RKO (cell line): ENCODE measurements at places on chromosomes 2 and 18.

DNA sequence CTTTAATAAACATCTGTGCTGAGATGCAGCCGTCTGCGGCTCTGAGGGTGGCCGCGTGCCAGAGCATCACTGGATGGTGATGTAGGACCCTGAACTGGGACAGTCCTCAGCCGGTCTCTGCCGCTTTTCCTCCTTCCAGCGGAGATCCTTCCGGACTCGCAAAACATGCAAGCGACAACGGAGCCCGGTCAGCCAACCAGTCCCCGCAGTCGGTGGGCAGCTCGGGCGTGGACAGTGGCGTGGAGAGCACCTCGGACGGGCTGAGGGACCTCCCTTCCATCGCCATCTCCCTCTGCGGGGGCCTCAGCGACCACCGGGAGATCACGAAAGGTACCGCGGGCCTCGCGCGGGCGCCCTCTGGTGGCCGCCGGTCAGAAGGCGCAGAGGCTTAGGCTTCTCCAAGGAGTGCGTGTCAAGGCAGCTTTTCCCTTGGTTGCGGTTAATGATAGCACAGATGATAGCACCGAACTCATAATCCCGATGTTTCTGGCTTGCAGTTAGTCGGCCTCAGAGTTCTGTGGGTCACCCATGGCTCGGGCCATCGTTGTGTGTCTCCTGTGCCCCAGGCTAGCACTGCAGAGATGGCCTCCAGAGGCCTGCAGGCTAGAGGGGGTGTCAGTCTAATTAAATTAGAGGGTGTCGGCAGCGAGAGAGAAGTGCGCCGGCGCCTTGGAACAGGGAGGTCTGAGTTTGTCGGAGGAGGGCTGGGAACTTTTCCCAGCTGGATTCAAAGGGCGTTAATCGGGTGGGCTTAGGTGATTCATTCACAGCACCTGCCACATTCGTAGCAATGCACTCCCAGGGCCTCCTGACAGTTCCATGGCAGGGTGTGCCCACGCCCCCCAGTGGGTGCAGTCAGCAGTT, 38.5 kb downstream of the LPIN1 start:
- DNase-seq, result no peak

DNA sequence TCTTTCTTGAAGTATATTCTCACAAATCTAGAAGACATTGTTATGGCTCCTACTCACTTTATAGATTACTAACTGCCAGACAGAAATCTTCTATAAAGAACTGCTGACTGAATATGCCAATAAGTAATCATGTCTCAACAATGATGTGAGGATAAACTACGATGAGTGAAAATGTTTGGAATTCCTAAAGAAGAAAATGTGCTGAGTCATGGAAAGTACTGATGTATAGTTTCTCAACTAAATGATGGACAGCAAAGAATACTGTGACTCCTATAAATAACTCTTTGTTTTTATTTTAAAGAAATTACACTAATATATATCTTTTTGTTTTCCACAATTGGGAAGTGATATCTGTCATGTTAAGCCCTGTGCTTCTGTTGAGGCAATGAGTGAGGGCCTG, 232.9 kb downstream of the LNPK start:
- DNase-seq, result peak; percentile 16

- no peak for DNase-seq
Measured at GRCh38 chr2:164314148-164314547, 307.1 kb downstream of the GRB14 start.

DNA sequence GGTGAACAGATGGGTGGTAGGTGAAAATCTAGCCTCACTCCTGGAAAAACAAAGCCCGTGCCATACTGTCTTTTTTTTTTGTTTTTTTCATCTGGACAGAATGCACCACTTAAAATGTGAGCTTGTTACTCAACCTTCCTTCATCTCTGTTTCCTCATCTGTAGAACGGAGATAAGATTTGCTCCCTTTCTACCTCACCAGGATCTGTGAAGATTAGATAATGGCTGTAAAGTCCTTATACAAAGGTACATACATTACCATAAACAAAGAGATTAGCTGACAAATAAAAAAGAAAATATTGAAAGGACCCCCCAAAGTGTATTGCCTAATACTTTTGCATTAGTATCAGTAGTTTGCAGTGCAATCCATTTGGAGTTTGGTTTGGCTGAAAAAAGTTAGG, 75.4 kb upstream of the ZEB2 start:
- no peak for DNase-seq

GRCh38 chr18:42425025-42425424, 470.0 kb downstream of the PIK3C3 start:
- DNase-seq, result no peak

DNA sequence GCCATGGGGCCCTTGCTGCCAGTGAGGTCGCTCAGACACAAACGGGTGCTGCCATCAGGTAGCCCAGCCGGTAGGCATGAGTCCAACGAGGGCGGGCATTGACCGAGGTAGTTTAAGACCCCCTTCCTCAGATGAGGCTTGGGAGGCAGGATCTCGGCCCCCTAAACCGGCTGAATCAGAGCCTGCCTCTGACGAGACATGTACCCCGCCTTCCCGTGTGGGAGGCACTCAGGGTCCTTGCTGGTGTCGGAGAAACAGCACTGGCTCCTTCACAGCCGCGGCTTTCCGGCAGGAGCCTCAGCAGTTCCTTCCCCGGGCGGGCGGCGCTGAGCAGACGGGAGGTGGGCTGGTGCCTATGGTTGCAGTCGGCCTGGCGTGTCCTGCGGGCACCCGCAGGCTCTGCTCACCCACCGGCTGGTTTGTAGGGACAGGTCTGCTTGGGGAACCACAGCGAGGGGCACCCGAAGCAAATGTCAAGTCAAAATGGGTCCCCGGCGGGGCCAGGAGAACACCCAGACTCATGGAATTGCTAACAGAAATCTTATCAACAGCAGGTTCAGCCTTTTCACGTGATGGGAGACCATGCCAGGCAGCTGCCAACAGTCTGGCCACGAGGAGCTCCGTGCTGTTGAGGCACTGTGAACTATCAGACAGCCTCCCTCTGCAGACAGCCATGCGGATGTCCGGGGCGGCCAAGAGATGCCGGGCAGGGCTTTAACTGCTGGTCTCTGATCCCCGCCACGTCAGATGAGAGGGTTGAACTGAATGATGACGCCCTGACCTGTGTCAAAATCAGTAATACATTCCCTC, 2.8 kb downstream of the KCNG2 start:
- no peak for DNase-seq

GRCh38 chr2:179104736-179105135, 54.8 kb upstream of the CCDC141 start:
- DNase-seq, result peak; percentile 74

DNA sequence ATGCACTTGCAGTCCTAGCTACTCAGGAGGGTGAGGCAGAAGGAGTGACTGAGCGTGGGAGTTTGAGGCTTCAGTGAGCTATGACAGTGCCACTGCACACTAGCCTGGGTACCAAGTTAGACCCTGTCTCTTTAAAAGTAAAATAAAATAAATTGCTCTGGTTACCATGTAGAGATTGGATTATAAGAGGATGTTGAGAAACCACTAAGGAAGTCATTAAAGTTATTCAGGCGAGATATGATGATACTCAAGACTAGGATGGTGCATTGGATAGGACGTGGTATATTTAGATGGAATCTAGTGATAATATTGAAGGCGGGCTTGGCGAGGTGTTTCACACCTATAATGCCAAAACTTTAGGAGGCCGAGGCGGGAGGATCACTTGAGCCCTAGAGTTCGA, 50.6 kb downstream of the BMPR2 start:
- DNase-seq, result no peak

DNA sequence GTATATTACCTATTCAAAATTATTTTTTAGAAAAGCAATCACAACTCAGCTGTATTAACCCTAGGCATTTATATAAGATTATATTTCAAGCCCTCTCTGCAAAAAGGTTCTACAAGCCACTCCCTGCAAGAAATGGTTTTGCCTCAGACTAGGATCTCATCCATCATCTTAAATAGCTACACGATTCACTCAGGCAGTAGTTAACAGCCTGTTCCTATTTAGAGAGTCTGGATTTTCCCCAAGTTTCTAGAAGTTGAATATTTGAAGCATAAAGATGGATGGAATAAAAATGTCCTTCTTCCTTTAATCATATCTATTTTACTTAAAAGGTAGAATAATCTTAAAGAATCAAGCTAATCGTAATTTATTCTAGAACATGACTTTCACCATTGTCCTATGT, 167.1 kb upstream of the STK17B start:
- DNase-seq, result no peak

DNA sequence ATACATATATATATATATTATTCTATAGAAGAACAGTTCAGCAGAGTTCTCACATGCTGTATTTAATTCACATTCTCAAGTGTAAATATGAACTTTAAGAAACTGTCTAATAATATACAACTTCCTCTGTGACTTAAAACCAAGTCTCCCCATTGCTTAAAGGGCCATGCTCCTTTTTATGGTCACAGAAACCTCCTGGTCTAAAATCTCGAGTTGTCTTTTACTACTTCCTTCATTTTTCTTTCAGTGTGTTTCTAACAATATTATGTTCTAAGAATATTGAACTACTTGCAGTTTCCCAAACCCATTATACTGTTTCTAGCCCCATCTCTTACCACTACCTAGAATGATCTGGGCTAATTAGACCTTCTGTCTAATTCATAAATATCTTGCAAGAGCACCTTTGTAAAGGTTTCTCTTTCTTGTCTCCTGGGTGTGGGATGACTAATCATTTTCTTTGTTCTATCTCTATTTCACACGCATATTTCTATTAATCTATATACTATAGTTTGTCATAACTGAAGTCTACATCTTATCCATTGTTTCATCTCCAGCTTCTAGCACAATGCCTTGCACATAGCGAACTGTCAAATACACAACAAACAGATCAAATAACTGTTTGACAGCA, 48.8 kb downstream of the ERBB4 start:
- DNase-seq, result no peak

DNA sequence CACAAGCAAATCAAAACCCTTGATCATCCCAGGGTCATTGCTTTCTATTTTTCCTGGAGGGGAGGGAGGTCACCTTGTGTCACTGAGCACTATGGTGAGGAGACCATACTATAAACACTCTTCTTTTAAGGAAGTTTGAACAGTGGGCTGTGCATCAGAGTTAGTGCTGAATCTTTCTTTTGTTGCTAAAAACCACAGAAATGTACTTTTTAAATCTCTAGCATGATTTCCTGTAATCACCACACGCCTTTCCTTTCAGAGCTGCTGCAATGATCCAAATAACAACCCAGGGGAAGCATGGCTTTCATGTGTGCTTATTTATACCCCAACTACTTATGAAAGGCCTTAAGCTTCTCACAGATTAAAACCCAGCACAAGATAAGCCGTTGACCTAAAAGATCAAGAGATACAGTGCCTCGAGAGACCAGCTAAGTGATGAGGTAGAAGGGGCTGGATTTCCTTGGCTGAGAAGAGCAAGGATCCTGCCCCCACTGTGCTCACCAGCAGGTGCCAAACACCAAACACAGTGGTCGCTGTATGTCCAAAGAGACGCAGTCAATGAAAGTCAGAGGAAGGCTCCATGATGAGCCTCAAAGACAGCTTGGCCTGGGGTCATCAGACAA, 34.7 kb downstream of the TRABD2A start:
- DNase-seq, result no peak

- DNase-seq, result no peak
Measured at GRCh38 chr18:37424507-37424906, 141.1 kb downstream of the CELF4 start.

GRCh38 chr2:224958462-224958857, 83.8 kb downstream of the DOCK10 start:
- no peak for DNase-seq

GRCh38 chr2:144514616-144515091, 5.3 kb downstream of the ZEB2 start:
- DNase-seq, result no peak

- no peak for DNase-seq
Measured at GRCh38 chr2:155513248-155513647, 814.8 kb downstream of the KCNJ3 start.

DNA sequence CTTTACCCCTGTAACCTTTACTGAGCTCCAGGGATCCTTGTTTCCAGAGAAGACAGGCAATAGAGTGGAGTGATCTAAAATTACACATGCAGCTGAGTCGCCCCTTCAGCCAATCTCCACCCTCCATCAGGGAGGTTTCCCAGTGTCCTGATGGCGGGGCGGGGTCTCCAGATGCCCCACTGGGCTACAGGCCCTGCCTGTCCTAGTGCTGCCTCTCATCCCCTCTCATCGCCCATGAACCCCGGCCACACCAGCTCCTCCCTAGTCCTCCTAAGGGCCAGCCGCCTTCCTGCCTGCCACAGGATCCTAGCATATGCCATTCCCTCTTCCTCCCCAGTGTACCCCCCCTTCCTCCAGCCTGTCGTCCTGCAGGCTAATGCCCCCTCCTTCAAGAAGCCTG, 144.1 kb upstream of the GLI2 start:
- no peak for DNase-seq

- no peak for DNase-seq
Measured at GRCh38 chr18:74533666-74534065, 634 bp upstream of the CNDP1 start.

GRCh38 chr2:190052307-190052706, 10.2 kb downstream of the MSTN start:
- DNase-seq, result no peak

DNA sequence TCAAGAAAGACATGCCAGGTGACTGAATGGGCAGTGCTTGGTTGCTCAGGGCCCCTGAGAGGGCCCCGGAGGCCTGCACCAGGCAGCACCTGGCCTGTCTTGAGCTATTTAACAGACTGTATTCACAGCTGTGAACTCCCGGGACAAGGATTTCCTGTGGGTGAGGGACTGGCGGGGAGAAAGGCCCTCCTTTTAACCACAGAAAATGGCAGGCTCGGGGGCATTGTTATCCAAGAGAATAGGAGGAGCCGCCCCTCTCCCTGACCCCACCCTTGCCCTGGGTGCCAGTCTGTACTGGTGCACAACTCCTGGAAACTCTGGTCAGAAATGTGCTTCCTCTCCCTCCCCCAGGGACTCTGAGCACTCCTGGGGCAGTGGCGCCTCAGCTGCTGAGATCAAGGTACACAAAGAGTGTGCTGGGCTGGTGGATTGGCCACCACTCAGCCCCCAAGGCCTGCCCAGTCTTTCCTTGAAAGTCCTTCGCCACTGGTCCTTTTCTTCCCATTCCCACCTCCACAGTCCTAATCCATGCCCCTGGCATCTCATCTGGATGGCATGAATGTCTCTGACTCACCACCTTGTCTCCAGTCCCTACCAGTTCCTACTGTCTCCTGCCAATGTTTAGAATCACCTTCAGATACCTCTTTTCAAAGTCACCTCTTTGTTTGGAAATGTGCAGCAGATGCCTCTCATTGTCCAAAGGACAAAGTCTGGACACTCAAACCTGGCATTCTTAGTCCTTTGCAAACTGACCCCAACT, 19.6 kb upstream of the EPAS1 start:
- DNase-seq, result no peak

DNA sequence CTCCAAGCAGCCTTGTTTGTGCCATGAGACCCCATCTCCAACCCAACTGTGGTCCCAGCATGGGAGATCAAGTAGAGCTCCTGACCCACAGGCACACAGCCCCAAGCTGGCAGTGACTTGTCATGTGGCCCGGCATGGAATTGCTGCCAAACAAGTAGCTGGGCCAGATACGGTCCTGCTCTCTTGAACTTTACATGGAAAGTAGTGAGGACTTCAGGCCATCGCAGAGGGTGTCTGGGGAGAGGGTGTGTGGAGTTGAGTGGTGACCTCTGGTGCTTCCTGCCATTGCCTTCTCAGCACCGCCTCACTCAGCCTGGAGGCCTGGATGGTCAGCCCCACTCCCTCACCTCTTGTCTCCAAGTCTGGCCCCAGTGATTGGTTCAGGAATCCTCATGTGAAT, 10.9 kb upstream of the SLC4A3 start:
- DNase-seq, result no peak

GRCh38 chr2:40348038-40348437, 103.9 kb downstream of the SLC8A1 start:
- DNase-seq, result no peak

- no peak for DNase-seq
Measured at GRCh38 chr2:216389570-216389969, 17.3 kb upstream of the MARCHF4 start.

GRCh38 chr2:195572895-195573683, 83.9 kb upstream of the SLC39A10 start:
- no peak for DNase-seq
